ENCODE measurements at places on chromosomes 6 and 20.

- H3K27me3 ChIP-seq = no peaks in the 10 kb centered on the region
- no peaks in the 10 kb centered on the region for H3K4me1 ChIP-seq
- no peak overlapping the region for H3K4me3 ChIP-seq
- no peaks in the 10 kb centered on the region for H3K36me3 ChIP-seq
- H3K27ac ChIP-seq = no peak overlapping the region
- no peak for DNase-seq
These were observed 63.8 kb downstream of the HECA start for GRCh38 chr6:139198529-139199288.

DNA sequence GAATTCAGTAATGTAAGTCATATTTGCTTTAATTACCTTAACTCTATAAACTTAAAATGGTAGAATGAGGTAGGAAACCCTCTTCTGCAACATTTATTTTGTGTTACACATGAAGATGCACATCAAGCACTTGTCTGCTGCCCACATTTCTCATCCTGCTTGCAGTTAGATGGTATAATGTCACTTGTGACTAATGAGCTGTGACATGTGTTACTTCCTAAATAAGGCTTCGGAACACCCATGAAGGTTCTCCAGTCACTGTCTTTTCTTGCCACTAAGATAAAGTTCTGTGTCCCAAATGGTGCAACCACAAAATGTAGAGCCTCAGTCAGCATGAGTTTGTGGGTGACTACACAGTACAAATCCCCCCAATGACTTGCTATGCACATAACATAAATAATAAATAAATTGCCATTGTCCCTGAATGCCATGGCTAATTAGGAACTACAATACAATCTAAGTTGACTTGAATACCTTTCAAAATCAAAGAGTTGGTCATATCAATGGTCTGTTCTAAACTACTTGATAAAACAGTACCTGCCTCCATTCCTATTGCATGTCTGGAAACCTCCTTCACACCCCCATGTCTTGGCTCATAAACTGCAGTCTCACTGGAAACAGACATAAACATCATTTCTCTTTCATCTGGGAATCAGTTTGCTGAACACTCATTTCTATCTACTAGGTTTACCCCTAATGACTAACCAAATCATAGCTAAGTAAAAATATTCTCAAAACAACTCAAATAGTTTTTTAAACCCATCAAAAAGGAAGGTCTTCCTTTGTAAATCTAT is 157.2 kb downstream of the PTPRK start:
- peaks cover 15% of the 10 kb centered on the region for H3K4me1 ChIP-seq
- DNase-seq = no peak
- H3K36me3 ChIP-seq = no peaks in the 10 kb centered on the region
- H3K27ac ChIP-seq = no peak overlapping the region
- no peaks in the 10 kb centered on the region for H3K27me3 ChIP-seq

GRCh38 chr6:115986026-115986425 is 74.7 kb downstream of the FRK start:
- H3K27me3 ChIP-seq = no peaks in the 10 kb centered on the region
- no peak for DNase-seq
- no peak overlapping the region for H3K4me3 ChIP-seq
- H3K36me3 ChIP-seq = no peaks in the 10 kb centered on the region

DNA sequence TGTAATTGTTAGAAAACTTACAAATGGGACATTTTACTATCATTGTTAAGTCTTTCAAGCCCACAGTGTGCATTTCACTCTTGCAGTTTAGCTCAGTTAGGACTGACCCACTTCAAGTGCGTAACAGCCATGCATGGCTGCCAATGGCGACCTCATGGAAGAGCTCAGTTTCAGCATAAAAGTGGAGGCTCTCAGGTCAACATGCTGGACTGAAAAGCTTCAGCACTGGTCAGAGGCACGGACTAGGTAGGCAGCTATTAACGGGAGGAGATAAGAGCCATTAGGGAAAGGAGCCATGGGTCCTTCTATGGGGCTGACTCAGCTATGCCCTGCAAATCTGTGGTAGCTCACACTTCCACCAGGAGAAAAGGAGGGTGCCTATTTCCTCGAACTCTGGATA is 101.8 kb downstream of the TTLL2 start:
- no peaks in the 10 kb centered on the region for H3K36me3 ChIP-seq
- H3K27me3 ChIP-seq = no peaks in the 10 kb centered on the region
- no peak overlapping the region for H3K4me3 ChIP-seq
- no peak overlapping the region for H3K27ac ChIP-seq
- DNase-seq = no peak
- no peaks in the 10 kb centered on the region for H3K4me1 ChIP-seq

DNA sequence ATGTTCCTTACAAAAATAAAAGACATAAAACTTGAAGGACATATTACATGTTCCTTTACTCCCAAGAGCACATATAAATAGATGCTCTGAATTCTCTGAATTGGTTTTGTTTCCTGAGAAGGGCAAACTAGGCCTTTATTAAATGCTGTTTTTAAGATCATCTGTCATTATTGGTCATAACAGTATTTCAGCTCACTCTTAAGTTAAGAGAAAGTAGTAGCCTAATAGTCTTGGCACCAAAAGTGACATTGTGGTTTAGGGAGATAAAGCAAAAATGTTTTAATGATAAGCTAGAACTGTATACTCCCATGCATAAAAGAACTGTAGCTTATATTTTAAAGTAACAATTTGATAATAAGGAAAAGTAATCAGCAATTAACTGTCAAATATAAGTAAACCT is 361.1 kb upstream of the PTCHD4 start:
- H3K27ac ChIP-seq = no peak overlapping the region
- H3K36me3 ChIP-seq = no peaks in the 10 kb centered on the region
- no peak for DNase-seq
- H3K4me1 ChIP-seq = no peaks in the 10 kb centered on the region

- no peaks in the 10 kb centered on the region for H3K36me3 ChIP-seq
- H3K4me1 ChIP-seq = no peaks in the 10 kb centered on the region
- no peak overlapping the region for H3K27ac ChIP-seq
These were observed 17.3 kb upstream of the MICA start for GRCh38 chr6:31386099-31386498.

- no peaks in the 10 kb centered on the region for H3K36me3 ChIP-seq
- no peak overlapping the region for H3K4me3 ChIP-seq
- H3K27me3 ChIP-seq = no peaks in the 10 kb centered on the region
- H3K4me1 ChIP-seq = peaks cover 28% of the 10 kb centered on the region
- peak overlapping the region; percentile 69 for H3K27ac ChIP-seq
These were observed 185.7 kb upstream of the FLRT3 start for GRCh38 chr20:14523090-14523489.

- no peak for DNase-seq
- H3K4me1 ChIP-seq = no peaks in the 10 kb centered on the region
- H3K36me3 ChIP-seq = no peaks in the 10 kb centered on the region
These were observed 545.6 kb downstream of the C6orf118 start for GRCh38 chr6:164763788-164764187.

DNA sequence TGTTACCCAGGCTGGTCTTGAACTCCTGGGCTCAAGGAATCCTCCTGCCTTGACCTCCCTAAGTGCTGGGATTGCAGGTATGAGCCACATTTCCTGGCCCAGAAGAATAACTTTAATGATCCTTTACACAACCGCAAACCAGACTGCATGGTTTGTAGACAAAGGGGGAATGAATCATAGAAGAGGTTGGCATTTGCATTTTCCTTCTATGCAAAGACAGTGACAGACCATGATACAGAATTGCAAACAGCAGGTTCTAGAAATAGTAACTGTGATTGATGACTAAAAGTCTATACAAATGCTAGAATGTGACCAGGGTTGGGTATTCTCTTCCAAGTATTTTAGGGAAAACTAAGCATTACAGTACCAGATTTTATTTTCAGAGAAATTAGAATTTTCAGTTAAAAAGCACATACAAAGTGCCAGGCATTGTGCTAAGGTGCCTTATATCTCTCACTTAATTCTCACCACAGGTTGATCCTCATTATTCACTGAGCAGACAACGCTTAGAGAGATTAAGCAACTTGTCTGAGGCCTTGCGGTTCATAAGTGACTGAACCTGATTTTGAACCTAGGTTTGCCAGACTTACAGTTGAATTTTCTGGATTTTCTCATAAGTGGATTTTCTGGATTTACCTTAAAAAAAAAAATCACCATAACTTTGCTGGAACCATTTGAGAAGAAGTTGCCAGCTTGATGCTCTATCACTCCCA is 146.6 kb downstream of the ZFAND3 start:
- no peak for DNase-seq
- peak overlapping the region; percentile 37 for H3K27ac ChIP-seq
- no peaks in the 10 kb centered on the region for H3K36me3 ChIP-seq
- peaks cover 14% of the 10 kb centered on the region for H3K4me1 ChIP-seq
- H3K4me3 ChIP-seq = no peak overlapping the region
